ENCODE measurements at places on chromosomes 5 and 9.
A peak's percentile ranks its signal among the peaks of the same experiment; 100 is the strongest.

DNA sequence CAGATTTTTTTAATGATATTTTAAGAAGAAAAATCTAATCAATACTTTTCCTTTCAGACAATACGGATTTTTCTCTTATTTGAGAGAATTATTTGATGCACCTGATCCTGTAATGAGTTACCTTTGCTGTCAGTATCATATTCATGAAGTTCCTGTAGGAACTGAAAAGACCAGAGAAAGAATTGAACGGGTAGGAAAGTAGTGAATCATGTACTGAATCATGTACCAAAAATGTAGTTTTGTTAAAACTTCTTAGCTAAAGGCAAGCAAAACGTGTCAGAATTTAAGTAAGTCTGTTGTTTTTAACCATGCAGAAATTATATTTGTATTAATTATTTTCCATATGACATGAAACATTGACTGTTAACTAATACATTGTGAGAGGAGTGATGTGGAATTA is 56.6 kb downstream of the SMC5 start:
- no peak for DNase-seq

GRCh38 chr5:119290161-119290569 is 65.7 kb upstream of the TNFAIP8 start:
- DNase-seq, result no peak

DNA sequence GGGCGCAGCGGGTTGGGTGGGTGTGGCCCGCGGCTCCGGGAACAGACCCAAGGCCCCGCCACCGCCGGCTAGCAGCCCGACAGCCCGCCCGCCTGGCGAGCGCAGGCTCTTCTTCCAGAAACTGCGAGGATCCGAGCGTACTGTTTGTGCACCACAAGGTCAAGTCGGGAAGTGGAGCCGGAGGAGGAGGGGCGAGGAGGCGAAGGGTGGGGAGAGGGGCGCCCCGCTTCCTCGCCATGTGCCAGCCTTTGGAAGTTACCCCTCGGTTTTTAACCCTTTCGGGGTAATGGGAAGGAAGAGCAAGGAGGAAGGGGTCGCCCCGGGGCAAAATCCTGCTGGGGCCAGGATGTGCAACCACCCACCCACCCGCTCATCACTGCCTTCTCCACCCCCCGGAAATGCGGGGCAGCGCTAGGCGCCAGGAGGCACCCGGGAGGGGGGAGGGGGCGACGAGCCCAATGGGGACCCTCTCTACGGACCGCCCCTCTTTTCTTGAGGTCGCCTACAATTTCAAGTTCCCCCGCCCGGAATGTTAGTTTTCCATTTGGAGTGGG is 1.1 kb upstream of the JADE2 start:
- DNase-seq, result peak; percentile 48

DNA sequence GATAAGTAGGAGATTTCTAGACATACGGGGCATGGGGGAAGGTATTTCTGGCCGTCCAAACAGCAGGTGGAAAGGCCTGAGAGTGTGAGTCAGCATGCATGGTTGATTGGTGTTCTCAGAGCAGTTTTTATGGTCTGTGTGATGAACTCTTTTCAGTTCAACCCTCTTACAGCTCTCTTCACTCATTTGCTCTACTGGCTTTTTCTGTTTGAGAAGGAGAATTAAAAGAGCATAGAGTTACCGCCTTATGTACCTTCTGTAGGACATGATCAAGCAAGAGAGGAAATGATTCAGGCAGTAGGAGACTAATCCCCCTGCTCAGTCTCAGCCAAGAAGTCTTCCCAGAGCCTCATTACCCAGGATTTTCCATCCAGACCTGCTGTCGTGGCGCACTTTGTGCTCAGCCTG is 92.4 kb downstream of the PRDM6 start:
- DNase-seq, result no peak

- DNase-seq, result peak; percentile 20
These were observed 32.0 kb downstream of the HAVCR1 start for GRCh38 chr5:157026789-157027424.

DNA sequence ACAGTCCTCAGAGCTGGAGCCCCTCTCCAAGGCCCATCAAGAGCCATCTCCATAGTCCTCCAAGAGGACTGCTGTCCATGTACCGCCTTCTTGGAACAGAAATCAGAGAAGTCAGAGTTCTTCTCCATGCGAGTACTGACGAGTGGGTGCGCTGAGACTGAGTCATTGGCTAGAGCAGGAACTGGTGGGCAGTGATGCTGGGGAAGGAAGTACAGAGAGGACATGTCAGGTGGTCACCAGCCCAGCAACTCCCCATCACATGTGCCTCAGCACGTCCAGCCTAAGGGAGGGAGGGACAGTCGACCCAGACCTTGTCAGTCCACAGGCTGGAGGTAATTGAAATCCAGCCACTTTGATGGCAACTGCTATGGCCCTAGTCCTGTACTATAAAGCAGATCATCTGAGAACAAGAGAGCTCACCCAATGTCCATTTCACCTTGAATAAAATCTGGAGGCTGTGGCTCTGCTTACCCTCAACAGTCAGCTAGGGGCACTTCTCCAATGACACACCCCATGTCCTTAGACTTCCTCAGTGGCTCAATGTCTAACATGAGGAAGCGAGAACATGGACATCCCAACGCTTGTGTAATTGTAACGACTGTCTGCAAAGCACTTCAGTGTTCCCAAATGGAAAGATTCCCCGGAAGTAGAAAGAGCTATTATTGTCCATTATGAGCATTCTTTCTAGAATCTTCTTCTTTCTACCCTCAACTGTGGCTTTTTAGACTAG is 15.0 kb upstream of the FBP1 start:
- no peak for DNase-seq

- no peak for DNase-seq
These were observed 43.9 kb downstream of the RCL1 start for GRCh38 chr9:4836676-4837075.
